Stimulated activated CD8-positive, alpha-beta memory T cell treated with anti-CD3 and anti-CD28 coated beads, Interleukin-4, amount 100 ng/mL, for 4 hours (primary cell): ENCODE measurements at places on chromosomes 12 and 14.

DNA sequence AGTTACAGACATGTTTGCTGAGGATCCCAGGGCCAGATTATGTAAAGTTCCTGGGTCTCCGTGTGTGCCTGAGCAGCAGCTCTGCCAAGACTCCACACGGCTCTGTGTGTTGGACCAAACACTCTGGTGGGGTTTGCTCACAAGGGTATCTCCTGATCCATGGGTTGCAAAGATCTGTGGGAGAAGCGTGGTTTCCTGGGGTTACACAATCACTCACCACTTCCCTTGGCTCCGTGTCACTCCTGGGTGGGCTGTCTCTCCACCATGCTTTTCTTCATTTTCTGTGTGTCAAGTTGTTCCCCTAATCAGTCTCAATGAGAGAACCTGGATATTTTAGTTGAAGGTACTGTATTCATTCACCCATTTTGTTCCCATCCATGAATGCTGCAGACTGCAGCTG lies 1088.8 kb downstream of the FSCB start:
- DNase-seq = no peak

- DNase-seq = no peak
Observed at GRCh38 chr14:78005325-78005724, 164.8 kb upstream of the NRXN3 start.

- no peak for DNase-seq
Observed at GRCh38 chr12:65205886-65206285, 36.5 kb downstream of the LEMD3 start.

GRCh38 chr14:59707778-59708561 lies 131.4 kb upstream of the CCDC175 start:
- no peak for DNase-seq

- no peak for DNase-seq
Observed at GRCh38 chr12:45611061-45611460, 118.4 kb upstream of the ARID2 start.

- DNase-seq = no peak
Observed at GRCh38 chr14:56648508-56649301, 69.1 kb downstream of the TMEM260 start.

- no peak for DNase-seq
Observed at GRCh38 chr14:26694521-26694920, 96.7 kb upstream of the NOVA1 start.

- DNase-seq = no peak
Observed at GRCh38 chr14:50997712-50998111, 53.4 kb upstream of the PYGL start.
